ENCODE measurements at places on chromosomes 7 and 10.

GRCh38 chr7:89401690-89402089, 606.2 kb upstream of the TEX47 start:
- no peak for DNase-seq

DNA sequence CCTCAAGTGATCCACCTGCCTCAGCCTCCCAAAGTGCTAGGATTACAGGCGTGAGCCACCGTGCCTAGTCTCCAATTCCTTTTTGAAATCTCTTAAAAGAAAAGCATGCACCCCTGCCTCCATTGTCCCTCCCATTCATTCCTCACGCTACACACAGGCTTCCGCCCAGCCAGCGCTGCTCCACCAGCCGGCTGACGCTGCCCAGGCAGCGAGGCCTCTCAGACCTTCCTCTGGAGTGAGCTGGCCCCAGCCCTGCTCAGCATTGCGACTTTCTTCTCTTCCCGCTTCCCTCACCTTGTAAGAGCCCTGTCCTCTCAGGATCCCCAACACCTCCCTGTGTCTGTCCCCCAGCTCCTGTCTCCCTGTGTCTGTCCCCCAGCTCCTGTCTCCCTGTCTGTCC, 23.6 kb downstream of the RGS10 start:
- no peak for DNase-seq

DNA sequence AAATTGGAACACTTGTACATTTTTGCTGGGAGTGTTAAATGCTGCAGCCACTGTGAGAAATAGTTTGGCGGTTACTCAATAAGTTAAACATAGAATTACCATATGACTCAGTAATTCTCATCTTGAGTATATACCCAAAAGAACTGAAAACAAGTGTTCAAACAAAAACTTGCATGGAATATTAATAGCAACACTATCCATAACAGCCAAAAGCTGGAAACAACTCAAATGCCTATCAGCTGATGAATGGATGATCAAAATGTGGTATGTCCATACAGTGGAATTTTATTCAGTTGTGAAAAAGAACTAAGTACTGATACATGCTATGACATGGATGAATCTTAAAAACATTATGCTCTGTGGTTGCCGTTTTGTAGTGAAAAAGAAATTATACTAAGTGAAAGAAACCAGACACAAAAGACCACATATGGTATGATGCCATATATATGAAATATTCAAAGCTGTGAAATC, 63.0 kb upstream of the SP4 start:
- no peak for DNase-seq

DNA sequence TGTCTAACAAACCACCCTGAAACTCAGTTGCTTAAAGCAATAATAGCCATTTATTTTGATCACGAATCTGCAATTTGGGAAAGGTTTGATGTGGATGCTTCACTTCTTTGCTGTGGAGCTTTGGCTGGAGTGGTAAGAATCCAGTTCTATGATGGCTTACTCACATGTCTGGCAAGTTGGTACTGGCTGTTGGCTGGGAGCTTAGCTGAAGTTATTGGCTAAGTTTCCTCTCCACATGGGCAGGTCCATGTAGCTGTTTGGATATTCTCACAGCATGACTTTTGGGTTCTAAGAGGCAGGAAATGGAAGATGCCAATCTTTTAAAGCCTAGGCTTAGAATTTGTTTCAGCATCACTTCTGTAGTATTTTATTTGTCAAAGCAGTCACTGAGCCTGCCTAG, 277.6 kb upstream of the NRP1 start:
- DNase-seq: no peak

DNA sequence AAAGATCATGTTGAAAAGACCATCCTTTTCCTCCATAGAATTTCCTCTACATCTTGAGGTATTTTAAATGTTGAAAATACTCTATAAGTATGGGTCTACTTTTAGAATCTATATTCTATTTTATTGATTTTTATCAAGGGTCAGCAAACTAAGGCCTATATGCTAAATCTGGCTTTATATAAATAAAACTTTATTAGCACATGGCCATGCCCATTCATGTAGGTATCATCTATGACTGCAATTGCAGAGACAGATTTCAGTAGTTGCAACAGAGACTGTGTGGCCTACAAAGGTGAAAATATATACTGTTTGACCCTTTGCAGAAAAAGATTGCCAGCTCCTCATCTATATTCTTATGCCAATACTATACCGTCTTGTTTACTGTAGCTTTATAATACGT, 72.7 kb downstream of the TAX1BP1 start:
- no peak for DNase-seq

DNA sequence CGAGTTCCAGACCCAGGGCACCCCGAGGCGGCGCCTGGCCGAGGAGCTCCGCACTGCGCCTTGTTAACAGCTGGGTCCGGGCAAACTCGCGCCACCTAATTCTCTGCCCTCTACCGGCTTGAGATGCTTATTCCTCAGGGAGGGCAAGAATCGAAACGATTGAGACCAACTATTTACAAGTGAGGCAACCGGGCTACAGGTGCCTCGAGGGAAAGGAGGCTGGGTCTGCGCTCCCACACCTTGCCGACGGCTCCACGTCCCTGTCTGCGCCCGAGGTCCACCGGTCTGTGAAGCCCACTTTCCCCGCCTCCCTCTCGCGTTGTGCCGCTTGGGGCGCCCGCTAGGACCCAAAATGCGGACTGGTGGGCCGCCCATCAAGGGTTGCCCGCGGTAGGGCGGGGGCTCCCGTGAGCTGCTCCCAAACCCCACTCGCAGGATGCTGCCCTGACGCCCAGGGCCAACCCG, 527 bp downstream of the AKR1B1 start:
- DNase-seq: peak; percentile 36

GRCh38 chr10:21021843-21022594, 124.9 kb upstream of the NEBL start:
- no peak for DNase-seq

- DNase-seq: no peak
Observed at GRCh38 chr7:98668255-98668654, 51.2 kb downstream of the NPTX2 start.

DNA sequence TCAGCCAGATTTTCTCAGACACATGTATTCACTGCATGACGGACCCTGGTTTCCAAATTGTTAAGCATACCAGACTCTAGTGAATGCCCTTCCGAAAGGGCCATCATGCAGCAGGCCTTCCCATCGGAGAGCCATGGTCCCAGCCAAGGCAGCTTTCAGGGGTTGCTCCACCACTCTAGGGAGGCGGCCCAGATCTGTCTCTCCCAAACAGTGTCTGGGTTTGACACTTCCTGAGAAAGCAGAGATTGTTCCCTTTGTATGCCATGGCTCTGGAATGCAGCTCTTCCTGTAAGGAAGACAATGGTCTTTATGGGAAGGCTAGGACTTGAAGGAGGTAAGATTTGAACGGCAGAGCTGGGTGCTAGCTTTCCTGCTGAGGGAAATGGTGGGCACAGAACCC, 178.8 kb upstream of the BMPER start:
- no peak for DNase-seq
